ENCODE measurements at places on chromosomes 3 and 15.

GRCh38 chr3:25169151-25169550, 258.9 kb upstream of the RARB start:
- no peak for DNase-seq

GRCh38 chr15:27196691-27197090, 225.7 kb downstream of the GABRG3 start:
- DNase-seq: no peak

GRCh38 chr3:60330107-60330506, 921.1 kb downstream of the FHIT start:
- DNase-seq: no peak

- DNase-seq: no peak
Observed at GRCh38 chr3:20669675-20670074, 483.7 kb upstream of the SGO1 start.

DNA sequence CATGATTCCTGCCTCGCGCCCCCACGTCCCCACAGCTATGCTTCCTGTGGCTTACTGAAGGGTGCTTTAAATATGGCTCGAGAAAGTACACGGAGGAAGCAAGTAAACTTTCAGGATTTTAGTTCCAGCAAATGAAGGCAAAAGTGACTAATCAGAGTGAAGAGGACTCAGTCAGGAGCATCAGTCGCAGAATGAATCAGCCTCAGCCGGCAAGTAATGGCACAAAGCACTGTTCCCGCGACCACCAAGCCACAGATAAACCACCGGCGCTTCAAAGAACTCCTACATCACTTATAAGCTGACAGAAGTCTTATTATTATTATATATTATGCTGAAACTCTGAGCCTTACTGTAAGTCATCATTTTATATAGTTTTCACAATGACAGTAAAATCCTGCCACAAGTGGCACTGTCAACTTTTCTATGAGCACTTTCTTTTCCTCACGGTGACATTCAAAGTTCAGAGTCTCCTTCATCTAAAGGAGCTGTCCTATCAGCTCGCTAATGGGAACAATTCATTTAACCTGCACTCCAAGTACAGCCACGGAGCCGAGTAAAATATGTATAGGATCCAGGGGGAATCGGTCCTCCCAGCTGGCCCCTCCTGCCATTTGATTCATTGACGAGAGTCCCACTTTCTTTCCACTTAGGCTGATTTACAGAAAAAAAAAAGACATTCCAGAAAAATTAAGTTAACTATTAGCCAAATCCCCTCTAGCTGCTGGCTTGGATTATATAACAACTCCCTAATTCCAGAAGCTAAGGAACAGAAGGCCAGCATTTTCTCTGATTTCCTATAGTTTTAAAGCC, 217.0 kb upstream of the ICE2 start:
- no peak for DNase-seq

- no peak for DNase-seq
Observed at GRCh38 chr3:136464502-136464901, 214.4 kb downstream of the PCCB start.

All from renal cortical epithelial cell (primary cell).